Activated T-helper 1 cell treated with Interleukin-2 at 50 U/mL for 16 hours (primary cell): ENCODE measurements at places on chromosomes 5 and 9.

DNA sequence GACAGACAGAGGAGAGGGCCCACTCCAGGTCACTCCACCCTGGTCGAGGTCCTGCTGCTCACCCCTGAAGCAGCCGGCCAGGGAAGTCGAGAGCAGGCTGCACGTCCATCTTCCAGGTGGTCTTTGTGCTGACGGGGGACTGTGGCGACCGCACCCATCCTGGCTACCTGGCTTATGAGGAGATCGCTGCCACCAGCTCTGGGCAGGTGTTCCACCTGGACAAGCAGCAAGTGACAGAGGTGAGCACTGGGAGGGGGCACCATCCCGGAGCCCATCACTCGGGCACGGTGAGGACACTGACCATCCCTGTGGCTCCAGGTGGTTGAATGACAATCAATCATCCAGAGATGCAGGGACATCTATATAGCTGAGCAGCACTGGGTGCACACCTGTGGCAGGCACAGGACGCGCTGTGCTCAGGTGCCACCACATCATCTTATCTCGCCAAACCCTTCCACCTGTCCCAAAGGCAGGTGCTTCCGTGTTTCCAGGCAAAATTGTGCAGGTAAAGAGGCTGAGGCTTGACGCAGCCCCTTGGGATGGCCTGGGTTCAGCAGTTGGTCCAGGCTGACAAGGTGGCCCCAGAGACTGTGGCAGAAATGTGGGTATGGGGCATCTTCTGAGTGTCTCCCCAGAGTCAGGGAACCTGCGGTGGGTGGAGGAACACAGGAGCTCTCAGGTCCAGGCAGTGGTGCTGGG is 20.7 kb downstream of the HMCN2 start:
- DNase-seq, result no peak

- no peak for DNase-seq
These were observed 20.5 kb upstream of the GLRX start for GRCh38 chr5:95842854-95843544.

- DNase-seq, result no peak
These were observed 27.5 kb downstream of the GADD45G start for GRCh38 chr9:89632192-89632733.

- DNase-seq, result no peak
These were observed 415.8 kb downstream of the ACTL7B start for GRCh38 chr9:108439947-108440346.

DNA sequence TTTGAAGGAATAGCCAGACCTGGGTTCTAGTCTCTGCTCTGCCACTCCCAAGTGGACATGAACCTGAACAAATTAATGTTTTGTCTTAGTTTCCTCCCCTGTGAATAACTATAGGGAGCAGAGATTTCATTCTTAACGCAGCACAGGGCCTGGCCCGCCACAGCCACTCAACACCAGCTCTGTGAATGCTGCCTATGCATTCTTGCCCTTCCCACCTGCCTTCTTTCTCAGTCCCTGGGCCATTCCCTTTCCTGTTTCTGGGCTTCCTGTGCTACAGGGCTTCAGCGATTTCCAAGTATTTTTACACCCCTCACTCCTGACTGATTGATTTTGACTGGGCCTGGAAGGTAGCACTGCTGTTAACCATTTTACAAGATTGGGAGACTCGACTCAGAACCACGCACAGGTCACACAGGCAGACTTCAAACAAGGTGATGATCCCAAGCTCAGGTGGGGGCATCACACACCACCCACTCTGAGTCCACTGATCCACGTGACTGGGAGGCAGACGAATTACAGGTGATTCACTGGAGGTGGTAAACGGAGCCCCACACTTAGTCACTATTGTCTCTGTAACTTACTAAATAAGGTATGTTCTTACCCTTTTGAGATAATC is 21.4 kb downstream of the PTPN3 start:
- DNase-seq, result no peak

DNA sequence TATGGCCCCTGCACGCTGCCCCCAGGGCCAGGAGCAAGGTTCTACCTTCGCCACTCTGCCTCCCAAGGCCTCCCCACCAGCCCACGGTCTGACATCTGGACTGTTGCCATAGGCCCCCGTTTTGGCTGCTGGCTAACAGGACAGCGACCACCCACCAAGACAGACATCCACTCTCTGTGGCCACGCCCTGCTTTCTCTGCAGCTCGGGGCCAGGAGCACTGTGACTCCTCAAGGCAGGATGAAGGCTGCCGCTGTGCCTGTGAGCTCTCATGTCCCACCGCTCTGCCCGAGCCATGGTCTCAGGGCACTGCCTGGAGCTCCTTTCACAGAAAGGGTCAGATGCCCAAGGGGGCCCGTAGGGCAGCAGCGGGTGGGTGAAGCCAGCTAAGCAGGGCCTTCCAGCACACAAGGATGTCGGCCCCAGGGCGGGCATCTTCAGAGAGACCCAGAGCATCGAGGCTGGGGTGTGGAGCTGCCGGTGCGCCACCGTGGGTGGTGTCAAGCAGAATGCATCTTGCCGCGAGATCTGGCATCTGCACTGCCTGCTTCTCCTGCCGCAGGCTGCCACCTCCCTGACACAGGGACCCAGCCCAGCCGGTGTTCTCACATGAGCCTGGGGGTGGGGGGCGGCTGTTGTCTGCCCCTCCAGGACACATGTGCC is 92.2 kb upstream of the ADAMTS2 start:
- DNase-seq, result no peak

DNA sequence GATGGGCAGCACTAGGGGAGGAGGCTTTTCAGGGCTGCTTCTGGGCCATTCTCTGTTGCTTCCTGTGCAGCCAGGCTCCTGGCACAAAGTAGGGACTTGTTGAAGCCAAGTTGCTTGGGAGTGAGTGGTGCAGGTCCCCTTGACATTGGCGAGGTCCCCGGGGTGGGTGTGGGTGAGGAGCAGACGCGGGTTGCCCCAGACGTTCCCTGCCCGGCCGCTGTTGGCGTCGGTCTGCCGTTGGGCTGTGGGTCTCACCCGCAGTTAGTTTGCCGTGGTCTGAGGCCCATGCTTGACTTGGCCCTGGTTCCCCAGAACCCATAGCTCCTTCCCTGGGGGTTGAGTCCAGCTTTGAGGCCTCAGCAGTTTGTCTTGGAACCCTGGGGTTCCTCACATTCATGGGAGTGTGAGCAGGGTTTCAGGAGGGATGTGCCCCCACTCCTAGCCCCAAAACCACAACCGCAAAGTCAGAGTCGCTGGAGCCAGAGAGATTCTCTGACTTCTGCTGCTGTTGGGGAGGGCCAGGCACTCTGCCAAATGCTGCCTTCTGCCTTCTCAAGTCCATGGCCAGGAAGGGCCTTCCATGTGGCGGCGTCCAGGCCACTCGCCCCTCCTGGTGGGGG is 77.5 kb downstream of the RXRA start:
- DNase-seq, result no peak

- no peak for DNase-seq
These were observed 14.5 kb downstream of the FBXW2 start for GRCh38 chr9:120778758-120779157.

- no peak for DNase-seq
These were observed 21.4 kb upstream of the CCNJL start for GRCh38 chr5:160333721-160334120.

- DNase-seq, result no peak
These were observed 132.0 kb downstream of the IZUMO3 start for GRCh38 chr9:24413651-24414050.

DNA sequence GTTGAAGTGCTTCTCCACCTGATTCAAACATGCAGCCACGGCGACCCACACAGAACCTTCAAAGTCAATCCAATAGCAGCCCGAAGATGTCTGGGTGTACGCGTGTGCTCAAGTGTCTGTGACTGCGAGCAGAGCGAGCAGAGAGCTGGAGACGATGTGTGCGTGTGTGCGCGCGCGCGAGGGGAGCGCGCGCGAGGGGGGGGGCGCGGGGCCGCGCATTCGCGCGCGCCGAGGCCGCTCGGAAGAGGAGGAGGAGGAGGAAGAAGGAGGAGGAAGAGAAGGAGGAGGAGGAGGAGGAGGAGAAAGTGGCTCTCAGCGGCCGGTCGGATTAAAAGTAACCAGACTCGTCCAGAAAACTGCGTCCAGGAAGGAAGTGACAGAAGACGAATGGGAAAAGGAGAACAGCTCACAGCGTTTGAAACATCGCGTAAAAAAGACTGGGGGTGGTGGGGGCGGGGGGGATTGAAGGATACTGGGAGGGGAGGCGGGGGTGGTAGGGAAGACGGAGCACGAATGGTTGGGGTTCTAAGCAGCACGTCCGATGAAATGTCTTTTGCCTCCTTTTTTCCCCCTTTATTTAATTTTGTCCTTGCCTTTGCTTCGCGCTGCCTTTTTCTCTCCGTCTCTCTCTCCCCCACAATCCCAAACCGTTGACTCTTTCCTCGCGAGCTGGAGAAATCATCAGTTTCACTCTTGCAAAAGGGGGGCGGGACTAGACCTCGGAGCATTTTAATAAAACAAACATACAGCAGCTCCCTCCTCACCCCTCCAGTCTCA is at the start of gene MEF2C:
TSS of gene MEF2C (minus strand) at position 126 of the 777 bp plus-strand sequence. CDS start 59,396 bp downstream, outside the sequence.
- DNase-seq, result no peak

DNA sequence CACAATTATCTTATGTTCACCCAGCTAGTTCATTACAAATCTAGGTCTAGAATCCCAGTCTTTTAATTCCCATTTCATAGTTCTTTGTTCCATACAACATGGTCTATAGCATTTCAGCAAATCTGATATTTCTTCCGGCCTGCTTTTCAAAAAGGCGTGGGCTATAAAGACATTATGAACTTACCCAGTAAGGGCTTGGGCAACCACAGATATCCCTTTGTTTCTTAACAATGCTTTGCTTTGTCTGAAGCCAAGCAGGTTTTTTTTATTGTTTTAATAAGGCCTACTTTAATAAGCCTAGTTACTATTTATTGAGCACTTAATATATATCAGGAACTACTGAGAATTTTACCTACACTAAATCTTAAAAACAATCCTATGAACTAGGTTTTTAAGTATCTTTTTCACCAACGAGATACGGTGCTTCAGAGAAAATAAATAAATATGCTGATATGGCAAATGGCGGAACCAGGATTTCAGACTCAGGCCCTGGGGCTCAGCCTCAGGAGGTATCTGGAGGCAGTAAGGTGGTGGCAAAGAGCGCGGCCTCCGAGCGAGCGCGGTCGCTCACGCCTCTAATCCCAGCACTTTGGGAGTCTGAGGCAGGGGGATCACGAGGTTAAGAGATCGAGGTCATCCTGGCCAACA is 29.7 kb downstream of the PCA3 start:
- DNase-seq, result no peak

GRCh38 chr5:106739127-106739526 is 931.6 kb downstream of the EFNA5 start:
- DNase-seq, result no peak

DNA sequence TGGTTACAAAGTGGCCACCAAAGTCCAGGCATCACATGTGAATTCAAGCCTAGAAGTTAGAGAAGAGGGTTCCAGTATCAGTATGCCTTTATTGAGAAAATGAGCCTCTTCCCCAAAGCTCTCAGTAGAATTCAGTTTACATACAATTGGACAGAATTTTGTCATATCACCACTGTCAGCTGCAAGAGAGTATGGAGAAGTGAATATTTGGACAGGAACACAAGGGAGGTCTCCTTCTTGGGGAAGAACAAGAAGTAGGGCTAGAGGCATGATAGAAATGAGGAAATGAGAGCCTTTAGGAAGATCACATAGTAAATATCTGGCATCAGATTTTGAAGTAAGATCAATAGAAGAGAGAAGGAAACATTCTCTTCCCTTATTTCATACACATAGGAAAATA is 27.8 kb upstream of the VLDLR start:
- no peak for DNase-seq

- DNase-seq, result no peak
These were observed 151.8 kb upstream of the COL5A1 start for GRCh38 chr9:134489621-134490408.

DNA sequence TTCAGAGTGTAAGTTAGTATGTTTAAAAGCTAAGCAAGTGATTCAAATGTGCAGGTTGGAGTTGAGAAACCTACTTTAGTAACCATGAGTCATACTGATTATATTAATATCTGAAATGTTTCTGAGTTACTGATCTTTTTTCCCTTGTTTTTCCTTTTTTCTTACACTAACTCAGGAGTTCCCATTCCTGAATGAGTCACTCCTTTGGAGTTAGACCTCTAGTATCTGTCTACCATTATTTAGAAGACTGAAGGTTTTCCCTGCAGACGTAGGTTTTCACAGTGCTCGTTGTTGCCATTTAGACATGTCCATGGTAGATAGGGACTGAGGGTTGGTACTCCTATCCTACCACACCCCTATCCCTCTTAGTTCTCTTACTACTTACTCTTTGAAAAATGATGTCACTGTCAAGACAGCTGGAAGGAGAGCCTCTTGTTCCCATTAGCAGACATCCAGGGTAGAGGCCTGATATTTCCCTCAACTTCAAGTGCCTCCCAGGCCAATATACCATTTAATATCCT is 20.2 kb downstream of the OCLN start:
- DNase-seq, result no peak

- DNase-seq, result no peak
These were observed 107.1 kb upstream of the POC5 start for GRCh38 chr5:75824323-75824722.

GRCh38 chr9:33318225-33318624 is 27.9 kb downstream of the NFX1 start:
- no peak for DNase-seq

DNA sequence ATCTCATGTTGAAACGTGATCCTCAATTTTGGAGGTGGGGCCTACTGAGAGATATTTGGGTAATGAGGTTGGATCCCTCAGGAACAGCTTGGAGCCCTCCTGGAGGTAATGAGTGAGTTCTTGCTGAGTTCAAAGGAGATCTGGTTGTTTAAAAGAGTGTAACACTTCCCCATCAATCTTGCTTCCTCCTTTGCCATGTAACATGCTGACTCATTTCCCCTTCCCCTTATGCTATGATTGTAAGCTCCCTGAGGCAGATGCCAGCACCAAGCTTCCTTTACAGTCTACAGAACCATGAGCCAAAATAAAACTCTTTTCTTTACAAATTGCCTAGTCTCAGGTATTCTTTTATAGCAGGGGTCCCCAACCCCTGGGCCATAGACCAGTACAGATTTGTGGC is 352.3 kb downstream of the SLCO4C1 start:
- DNase-seq, result no peak

DNA sequence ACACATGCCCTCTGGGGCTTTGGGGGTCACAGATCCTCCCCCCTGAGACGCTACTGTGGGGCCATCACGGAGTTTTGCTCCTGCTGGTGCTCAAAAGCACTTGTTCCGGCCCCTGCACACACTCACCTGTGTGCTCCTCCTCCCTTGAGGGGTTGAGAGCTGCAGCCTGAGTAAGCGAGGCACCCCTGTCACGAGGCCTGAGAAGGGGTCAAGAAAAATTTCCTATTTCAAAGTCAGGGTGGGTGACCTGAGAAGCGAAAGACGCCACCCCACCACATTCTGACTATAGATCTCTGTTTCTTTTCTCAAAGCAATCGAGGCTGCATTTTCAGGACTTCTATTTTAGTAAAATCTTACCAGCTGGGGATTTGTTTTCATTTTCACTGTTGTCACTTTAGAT is 138.5 kb downstream of the DCP2 start:
- DNase-seq, result no peak
